ENCODE measurements at places on chromosomes 12 and 14. TPM values are rescaled to one million over a fixed set of nuclear protein-coding genes. Genes with fewer than 3 reads are reported as not detected.

GRCh38 chr12:71392521-71393145 lies 47.0 kb upstream of the LGR5 start:
- DNase-seq, result peak; percentile 84

DNA sequence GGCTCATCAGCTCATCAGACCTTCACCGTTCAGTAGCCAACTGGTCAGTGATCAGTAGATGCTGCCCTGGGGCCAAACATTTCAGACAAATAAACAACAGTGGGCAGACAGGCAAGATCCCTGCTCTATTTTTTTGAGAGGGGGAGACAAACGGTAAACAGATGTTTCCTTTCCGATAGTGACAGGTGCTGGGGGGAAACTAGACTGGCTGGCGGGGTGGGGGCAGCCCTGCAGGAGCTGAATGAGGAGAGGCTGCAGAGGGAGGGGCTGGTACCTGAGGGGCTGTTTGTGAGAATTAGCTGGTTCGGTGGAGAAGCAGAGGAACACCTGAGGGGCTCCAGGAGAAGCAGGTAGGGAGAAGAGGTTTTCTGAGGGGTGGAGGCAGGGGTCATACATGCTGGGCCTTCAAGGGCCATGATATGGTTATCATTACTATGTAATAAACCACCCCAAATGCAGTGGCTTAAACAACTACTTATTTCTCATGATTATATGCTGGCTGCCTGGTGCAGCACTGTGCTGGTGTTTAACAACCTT lies 8.2 kb upstream of the GOLGA3 start:
- DNase-seq, result no peak

DNA sequence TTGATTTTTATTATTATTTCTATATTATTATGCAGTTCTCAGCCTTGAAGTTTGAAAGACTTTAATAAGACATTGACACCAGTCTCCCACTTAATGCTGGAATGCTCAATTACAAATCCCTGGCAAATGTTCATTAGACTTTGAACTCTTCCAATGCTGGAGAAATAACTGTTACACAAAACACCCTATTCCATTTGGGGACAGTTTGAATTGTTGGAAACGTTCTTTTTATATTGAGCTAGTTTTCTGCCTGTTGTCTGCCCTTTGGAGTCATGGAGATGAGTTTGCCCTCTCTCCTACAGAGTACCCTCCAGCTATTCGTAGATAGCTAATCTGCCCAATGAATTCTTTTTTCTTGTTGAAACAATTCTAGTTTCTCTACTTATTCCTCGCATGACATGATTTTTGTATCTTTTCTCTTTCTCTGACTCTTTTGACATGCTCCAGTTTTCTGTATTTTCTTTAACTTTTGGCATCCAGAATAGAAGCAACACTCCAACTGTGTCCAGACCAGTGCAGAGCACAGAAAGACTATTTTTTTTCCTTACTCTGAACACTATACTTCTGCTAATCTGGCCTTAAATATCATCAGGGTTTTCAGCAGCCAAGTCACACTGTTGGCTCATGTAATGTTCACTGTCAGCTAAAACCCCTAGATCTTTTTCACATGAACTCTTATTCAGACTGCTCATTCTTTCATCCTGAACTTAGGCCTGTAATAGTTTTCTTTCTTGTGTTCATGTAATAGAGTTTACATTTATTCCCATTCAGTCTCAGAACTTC lies 379.3 kb downstream of the RAD51B start:
- DNase-seq, result no peak

- DNase-seq, result no peak
Observed at GRCh38 chr12:12072064-12072760, 1.5 kb downstream of the BCL2L14 start.

- no peak for DNase-seq
Observed at GRCh38 chr14:75232597-75232996, 46.0 kb upstream of the FOS start.

- no peak for DNase-seq
Observed at GRCh38 chr14:103928011-103928890, at the start of gene TDRD9. Gene TDRD9 (plus strand): TSS chr14:103928456. CDS start chr14:103928510, 54 bp downstream.

GRCh38 chr14:52068615-52069306 lies at the start of gene NID2:
Gene NID2 (minus strand): TSS chr14:52069059. CDS start chr14:52068994, 65 bp downstream.
- DNase-seq, result peak; percentile 20

DNA sequence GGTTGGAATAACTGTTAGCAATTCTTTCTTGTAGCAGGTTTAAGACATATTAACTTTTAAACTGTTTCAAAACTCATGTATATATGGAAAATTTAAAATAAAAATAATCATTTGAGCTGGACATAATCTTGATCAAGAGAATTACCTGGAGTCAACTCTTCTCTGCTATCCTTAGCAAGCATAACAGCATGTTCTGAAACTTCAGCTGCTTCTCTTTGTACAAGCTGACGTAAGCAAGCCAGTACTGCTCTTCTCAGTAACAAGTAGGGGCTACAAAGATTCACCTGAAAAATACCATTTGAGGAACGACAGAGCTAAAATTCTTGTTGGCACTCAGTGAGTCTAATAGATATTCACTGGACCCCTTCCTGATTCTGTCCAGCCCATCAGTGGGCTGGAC lies 83.0 kb downstream of the HEATR5A start:
- DNase-seq, result no peak

DNA sequence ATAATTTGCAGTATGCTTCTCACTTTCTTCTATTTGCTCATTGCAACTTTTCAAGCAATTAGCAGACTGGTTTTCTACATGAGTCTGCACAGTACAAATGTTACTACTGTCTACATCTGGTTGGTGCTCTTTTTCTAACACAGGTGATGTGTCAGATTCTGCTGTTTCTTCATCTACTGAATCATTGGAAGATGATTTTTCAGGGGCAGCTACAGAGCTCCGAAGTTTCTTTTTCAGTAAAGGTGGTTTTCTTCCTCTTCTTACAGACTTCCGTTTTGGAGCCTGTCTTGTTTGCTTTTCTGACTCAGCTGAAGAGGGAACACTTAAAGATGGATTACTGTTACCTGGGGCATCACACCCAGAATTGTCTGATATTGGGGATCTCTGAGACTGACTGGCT lies 62.1 kb downstream of the SCAF11 start:
- peak; percentile 85 for DNase-seq

DNA sequence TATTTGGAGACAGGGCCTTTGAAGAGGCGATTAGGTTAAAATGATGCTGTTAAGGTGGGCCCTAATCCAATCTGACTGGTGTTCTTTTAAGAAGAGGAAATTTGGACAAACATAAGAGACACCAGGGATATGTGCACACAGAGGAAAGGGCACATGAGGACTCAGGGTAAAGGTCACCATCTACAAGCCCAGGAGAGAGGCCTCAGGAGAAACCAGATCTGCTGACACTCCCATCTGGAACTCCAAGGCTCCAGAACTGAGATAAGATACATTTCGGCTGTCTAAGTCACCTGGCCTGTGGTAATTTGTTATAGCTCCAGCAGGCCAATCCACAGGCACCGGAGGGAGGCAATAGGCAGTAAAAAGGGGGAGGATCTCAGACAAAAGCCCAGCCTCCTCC lies 48.6 kb downstream of the KICS2 start:
- DNase-seq, result no peak

- DNase-seq, result no peak
Observed at GRCh38 chr12:15698377-15698871, 90.8 kb downstream of the EPS8 start.

- DNase-seq, result no peak
Observed at GRCh38 chr14:83664389-83664788, 1865.6 kb upstream of the FLRT2 start.

DNA sequence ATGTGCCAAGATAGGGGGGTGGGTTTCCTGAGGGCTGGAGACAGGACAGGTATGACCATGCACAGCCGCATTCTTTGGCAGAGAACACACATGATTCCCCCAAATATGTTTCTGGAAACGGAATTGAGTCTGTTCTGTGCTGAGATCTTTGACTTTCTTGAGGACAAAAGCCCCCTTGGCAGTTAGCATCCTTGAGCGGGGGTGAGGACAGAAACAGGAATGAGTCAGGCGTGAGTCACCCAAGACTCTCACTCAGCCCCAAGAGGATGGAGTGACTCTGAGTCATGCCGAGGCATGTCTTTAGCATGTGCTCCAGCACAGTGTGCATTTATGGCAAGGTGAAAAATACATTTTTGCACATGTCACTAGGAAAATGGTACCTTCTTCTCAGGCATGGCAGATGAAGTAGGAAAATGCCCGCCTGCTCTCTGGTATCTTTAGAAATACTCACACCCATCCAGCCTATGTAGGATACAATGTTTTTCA lies 52.1 kb downstream of the DAD1 start:
- peak; percentile 99 for DNase-seq

The DDX24 gene
- total RNA-seq, result 62.2 TPM

The HPD gene
- total RNA-seq, result 0.79 TPM

The TEX22 gene
- 0.38 TPM for total RNA-seq

The LRRIQ1 gene
- total RNA-seq, result under 0.01 TPM

The SPTB gene
- not detected for total RNA-seq

The CRIP1 gene
- total RNA-seq, result not detected

The OTUB2 gene
- 1.3 TPM for total RNA-seq

The GLT8D2 gene
- 1.3 TPM for total RNA-seq

The SLCO1C1 gene
- total RNA-seq, result not detected

The GPRC5D gene
- total RNA-seq, result not detected

The AKAP5 gene
- 0.13 TPM for total RNA-seq

The KCNK13 gene
- total RNA-seq, result not detected

The CLECL1 gene
- total RNA-seq, result not detected

Data from bronchial epithelial cell (primary cell).